ENCODE measurements at places on chromosomes 11 and 22.
A peak's percentile ranks its signal among the peaks of the same experiment; 100 is the strongest.

GRCh38 chr22:47018010-47018910, 255.8 kb downstream of the TBC1D22A start:
- DNase-seq: no peak

- DNase-seq: peak; percentile 80
Observed at GRCh38 chr22:36329254-36330078, 58.3 kb downstream of the MYH9 start.

GRCh38 chr11:43053638-43054412, 258.0 kb upstream of the API5 start:
- no peak for DNase-seq

- DNase-seq: no peak
Observed at GRCh38 chr11:107439586-107440167, 17.9 kb downstream of the CWF19L2 start.

DNA sequence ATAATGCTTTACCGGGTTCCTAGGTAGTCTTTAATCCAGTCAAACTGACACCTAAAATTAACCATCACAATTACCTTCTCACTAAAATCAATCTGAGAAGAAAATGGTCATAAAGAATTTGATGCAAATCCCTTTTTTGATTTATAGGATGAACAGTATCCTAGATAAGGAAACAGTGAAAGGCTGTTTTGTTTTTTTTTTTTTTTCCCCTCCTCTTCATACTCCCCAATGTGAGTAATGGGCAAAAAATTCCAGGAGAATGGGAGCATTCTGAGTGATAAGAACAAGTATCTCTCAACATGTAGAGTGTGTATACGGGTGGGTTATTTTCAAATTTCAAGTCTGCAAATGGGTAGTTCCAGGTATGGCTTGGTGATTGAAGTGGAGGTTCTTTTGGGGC, 28.4 kb downstream of the GRAMD1B start:
- DNase-seq: no peak

- DNase-seq: no peak
Observed at GRCh38 chr11:35393098-35393497, 26.3 kb downstream of the SLC1A2 start.

- DNase-seq: no peak
Observed at GRCh38 chr22:22745225-22746060, 101.0 kb downstream of the GGTLC2 start.

DNA sequence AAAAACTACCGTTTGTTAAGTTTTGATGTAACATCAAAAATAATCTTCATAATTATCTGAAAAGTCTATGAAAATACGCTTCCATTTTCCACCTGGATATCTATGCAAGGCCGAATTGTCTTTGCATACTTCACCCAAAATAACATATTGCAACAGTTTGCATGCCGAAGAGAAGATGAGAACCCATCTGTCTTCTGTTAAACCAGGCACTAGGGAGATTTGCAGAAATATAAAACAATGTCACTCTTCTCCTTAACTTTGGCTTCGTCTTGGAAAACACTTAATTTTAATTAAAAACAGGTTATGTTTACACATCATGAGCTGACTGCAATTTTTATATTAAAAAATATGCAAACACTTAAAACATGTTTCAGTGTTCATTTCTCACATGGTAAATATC, 1325.8 kb downstream of the TBC1D22A start:
- no peak for DNase-seq

DNA sequence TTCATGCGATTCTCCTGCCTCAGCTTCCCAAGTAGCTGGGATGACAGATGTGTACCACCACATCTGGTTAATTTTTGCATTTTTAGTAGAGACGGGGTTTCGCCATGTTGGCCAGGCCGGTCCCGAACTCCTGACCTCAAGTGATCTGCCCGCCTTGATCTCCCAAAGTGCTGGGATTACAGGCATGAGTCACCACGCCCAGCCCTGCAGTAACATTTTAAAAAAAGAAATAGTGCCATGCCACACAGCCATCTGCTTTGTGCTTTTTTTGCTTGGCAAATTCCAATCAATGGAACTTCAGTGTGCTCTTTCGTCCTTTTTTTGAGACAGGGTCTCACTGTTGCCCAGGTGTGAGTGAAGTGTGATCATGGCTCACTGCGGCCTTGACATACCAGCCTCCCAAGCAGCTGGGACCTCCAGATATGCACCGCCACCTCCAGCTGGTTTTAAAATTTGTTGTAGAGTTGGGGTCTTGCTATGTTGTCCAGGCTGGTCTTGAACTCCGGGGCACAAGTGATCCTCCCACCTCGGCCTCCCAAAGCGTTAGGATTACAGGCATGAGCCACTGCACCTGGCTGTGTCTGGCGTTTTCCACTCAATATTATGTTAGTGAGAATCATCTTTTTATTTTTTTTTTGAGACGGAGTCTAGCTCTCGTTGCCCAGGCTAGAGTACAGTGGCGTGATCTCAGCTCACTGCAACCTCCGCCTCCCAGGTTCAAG, 1.8 kb upstream of the CHADL start:
- DNase-seq: no peak

DNA sequence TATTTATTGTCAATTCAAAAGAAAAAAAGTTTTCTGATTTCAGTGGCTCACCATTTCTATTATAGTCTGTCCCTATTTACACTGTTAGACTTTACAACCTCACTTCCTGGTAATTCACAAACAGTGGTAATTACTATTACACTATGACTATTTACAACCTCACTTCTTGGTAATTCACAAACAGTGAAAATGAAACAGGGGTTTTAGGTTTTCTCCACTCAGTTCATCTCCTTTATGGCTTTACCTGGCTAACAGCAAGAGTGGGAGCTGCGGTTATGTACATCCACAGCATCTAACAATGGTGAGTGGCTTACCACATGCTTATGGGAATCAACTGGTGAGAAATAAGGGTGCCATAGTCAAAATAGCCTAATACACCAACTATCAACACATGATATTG, 166.4 kb downstream of the CASP12 start:
- no peak for DNase-seq

- DNase-seq: no peak
Observed at GRCh38 chr11:130785380-130786116, 130.7 kb downstream of the SNX19 start.

GRCh38 chr22:42848941-42849550, 8.0 kb downstream of the ARFGAP3 start:
- DNase-seq: no peak

GRCh38 chr22:47450876-47451475, 688.5 kb downstream of the TBC1D22A start:
- no peak for DNase-seq

- no peak for DNase-seq
Observed at GRCh38 chr11:7251836-7252682, at the start of gene SYT9. SYT9 (plus strand) TSS chr11:7251904; CDS start chr11:7252187, 283 bp downstream.

DNA sequence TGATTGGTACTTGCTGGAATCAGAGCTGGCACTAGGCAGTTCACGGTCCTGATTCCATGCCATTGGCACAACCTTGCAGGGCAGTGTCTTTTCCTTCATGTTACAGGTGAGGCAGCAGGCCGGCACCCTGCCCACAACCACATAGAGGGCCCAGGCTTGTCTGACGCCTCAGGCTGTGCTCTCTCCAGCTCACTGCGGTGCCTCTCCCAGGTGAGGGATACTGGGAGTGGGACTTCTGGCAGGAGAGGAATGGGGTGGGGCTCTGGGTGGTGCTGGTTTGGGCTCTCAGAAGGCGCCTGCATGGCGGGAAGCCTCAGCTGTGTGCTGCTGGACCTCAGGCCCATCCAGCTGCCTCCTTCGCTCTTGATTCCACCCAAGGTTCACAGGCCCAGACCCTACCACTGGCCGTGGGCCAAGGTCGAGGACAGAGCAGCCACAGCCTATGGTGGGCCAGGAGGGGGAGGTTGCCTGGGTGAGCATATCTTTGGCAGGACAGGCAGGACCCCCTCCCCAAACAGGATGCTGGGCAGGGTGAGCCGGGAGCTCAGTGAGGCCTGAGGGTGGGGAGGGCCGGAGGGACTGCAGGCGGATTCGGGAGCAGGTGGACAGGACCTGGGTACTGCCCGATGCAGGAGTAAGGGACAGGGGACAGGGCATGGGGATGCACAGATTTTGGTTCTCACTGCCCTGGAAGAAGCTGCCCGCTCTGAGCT, 7.0 kb upstream of the MPPED1 start:
- DNase-seq: no peak

DNA sequence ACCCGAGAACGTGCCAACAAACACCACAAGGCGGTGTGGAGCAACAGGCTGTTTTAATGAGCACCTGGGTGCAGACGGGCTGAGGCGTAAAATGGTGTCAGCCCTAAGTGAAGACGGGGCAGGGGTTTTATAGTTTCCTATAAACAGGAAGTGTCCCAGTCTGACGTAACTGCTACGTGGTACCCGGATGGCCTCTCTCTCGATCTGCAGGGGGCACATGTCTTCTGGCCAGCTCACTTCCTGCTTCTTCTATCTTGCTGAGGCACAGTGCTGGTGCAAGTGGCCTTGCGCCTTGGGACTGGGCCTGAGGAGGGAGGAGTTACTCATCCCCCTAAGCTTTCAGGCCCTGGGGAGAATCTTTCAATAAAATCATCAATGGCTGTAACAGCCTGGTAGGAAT, 20.9 kb downstream of the OOSP3 start:
- DNase-seq: no peak

- no peak for DNase-seq
Observed at GRCh38 chr11:113587308-113587739, 112.1 kb upstream of the DRD2 start.

DNA sequence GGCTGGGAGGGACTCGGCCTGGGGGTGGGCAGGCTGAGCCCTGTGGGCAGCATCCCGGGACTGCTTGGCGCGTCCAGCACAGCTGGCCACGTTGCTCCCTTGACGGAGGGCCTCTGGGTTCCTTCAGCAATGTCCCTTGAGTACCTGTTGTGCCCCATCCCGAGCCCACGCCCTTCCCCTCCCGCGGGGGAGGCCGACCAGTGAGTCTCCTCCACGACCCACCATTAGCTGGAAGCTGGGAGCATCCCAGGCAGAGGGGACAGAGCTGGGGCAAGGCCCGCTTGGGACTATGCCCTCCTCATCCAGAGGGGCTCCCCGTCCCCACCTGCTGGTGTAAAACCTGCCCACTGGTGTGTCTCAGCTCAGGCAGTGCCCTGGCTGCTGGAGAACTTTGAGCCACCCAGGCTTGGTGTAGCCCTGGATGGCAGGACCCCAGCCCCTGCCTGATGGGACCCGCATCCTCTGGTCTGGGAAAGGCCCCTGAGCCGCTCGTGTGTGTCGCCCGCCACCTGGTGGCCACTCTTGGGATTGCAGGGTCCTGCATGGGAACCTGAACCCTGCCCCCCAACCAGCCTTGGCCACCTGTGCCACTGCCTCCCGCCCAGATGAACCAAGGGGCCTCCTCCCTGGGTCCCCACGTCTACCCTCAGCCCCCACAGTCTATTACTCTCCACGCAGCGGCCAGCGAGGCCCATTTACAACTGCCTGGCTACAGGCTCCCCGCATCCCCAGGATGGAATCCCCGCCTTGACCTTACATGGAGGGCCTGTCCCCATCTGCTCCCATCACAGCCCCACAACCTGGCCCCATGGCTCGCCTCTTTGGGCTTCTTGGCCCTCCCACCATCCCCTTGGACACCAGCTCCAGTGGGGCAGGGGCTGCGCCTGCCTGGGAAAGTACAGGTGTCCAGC, 16.6 kb upstream of the ARHGAP8 start:
- DNase-seq: peak; percentile 85

- no peak for DNase-seq
Observed at GRCh38 chr11:94593030-94593429, 25.9 kb downstream of the PIWIL4 start.

DNA sequence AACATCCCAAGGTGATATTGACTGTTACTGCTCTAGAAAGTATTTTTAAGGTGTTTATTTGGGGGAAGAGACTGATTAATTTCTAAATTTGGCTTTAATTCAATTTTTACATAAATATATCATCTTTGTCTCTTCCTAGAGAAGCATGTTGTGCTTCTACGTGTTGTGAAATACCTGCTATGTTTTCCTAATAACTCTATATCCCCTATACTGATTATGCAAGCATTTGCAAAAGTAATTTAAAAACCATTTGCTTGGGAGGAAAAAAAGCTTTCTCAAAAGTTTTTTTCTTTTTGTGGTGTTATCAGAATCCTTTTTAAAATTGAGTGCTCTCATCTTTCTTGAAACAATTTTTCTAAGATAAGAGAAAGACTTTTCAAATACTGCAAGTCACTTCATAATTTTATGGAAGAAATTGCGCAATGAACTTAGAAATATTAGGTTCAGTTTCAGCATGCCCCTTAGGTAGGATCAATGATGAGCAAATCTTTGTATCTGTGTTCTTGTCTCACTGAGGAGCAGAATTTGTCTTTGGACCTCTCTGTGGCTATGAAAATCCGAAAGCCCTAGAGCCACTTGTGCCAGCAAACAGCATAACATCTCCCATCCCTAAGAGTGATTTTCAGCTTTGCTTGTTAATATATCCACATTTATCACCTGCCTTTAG, 7.4 kb upstream of the BLID start:
- DNase-seq: no peak

- no peak for DNase-seq
Observed at GRCh38 chr11:131544591-131544990, 174.2 kb downstream of the NTM start.

- DNase-seq: no peak
Observed at GRCh38 chr11:115447273-115447864, 56.8 kb downstream of the CADM1 start.

GRCh38 chr11:35543481-35543880, 18.1 kb upstream of the PAMR1 start:
- DNase-seq: no peak

GRCh38 chr11:118514103-118514502, 13.2 kb upstream of the TTC36 start:
- DNase-seq: no peak

DNA sequence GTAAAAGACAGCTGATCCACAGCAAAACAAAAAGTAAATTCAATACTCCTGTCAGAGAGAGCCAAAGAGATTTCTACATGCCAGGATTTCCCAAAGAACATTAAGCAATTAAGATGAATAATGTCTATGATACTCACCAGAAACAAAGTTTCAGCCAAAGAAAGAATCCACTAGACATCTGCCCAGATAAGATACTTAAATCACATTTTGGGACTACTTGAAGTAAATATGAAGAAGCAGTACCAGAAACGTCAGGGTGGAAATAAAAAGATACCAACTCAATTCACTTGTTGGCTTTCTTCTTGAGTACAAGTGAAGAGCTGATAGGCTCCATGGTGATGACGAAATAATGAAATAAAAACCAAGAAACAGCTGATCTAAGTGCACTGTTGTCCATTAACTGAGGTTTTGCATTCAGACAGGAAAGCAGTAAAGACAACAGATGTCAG, 31.6 kb upstream of the ARHGAP32 start:
- DNase-seq: no peak

DNA sequence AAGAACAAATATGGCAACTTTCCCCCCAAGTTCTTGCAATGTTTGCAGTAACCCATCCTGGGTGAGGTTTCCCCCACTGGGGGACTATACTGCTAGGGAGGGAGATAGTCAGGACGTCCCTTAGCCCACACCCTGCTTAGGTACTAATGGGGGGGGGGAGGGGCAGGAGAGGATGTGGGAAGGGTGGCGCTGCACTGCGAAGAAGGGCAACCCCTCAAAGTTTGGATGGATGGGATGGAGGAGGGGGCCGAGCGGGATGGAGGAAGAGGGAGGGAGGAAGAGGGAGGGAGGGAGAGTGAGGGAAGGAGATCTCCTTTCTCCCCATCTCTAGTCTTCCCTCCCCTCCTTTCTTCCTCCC, 100.6 kb upstream of the HSD17B12 start:
- DNase-seq: no peak
